Left ventricle myocardium inferior (tissue), 1 donor: ENCODE measurements at places on chromosomes 2 and 18.
A peak's percentile ranks its signal among the peaks of the same experiment; 100 is the strongest.

DNA sequence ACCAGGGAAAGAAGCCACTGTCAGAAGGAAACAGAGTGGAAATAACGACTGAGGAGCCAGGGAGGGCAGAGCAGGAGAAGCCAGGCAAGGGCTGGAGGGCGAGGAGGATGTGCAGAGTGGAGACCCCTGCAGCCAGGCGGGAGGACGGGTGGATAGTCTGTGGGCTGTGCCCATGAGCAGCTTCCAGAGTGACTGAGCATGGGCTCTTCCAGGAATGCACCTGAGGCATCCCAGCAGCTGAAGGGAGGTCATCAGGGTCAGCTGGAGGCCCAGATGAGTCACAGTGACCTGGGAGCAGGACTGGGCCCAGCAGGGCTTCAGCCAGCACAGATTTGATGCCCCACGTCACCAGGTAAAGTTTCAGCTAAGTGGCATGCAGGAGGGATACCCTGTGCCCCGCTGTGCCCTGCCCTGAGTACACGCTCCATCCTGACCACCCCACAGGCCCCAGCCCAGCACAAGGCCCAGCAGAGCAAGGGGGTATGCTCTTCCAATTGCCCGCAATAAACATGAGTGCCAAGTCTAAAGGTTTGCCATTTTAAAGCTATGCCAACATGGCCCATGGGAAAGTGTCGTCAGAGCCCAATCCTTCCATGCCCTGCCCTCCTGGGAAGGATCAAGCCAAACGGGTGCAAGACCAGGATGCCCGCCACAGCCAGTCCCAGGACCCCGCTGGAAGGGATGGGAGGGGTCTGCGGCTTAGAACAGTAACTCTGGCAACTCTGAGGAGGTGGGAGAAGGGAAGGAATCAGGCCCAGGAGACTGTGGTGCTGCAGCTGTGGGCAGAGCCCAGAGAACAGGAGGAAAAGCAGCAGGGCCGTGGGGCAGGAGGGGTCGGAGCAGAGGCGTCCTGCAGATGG, 85.7 kb downstream of the SEPTIN10 start:
- H3K4me3 ChIP-seq: no peak overlapping the region
- H3K27me3 ChIP-seq: peaks cover 9% of the 10 kb centered on the region
- H3K4me1 ChIP-seq: peaks cover 22% of the 10 kb centered on the region

DNA sequence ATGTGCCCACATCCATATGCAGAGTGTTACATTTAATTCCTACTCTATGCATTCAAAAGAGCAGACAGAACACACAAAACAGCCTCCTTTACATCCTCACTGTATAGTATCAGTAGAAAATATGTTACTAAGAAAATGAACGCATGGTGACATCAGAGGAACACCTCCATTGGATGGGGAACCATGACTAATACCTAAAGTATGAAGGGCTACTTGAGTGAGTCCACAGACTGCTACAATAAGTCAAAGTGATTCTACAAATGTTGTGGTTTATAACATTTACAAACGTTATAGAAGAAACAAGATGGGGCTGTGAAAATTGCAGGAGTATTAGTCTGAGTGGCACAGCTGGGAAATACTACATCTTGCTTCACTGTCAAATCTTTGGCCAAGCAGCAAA, 1830.9 kb upstream of the PIK3C3 start:
- no peak overlapping the region for H3K4me3 ChIP-seq
- H3K4me1 ChIP-seq: no peaks in the 10 kb centered on the region
- DNase-seq: no peak
- H3K27me3 ChIP-seq: no peaks in the 10 kb centered on the region

- H3K4me1 ChIP-seq: peaks cover 38% of the 10 kb centered on the region
- no peaks in the 10 kb centered on the region for H3K36me3 ChIP-seq
- DNase-seq: no peak
- no peaks in the 10 kb centered on the region for H3K27me3 ChIP-seq
- no peak overlapping the region for H3K4me3 ChIP-seq
- H3K27ac ChIP-seq: peak overlapping the region; percentile 27
Observed at GRCh38 chr18:35455926-35456763, 41.6 kb downstream of the INO80C start.

DNA sequence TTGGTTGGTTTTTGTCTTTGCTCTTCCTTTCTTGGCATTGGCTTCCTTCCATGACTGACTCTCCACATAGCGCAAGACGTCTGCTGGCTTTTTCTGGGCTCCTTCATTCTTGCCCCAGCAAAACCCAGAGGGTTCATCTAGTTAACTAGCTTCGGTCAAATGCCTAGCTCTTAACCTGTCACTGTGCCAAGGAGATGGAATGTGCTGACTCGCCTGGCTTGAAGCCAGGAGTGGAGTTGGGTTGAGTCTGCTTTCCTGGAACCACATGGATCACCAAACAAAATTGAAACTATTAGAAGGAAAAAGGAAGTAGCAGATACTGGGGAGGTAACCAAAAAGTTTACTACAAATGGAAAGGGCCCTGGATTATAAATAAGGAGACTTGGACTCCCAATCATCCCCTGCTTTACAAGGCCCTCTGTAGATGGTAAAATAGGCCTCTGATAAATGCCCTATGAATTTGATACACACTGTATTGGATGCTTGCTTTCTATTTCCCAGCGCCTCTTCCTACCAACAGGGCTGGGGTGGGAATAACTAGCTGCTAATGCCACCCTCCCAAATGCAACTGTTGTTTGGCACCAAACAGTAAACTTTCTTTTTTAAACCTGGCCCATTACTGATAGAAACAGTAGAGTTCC, 11.3 kb downstream of the MALT1 start:
- H3K27me3 ChIP-seq: no peaks in the 10 kb centered on the region
- H3K27ac ChIP-seq: peak overlapping the region; percentile 11
- peak; percentile 57 for DNase-seq
- H3K4me3 ChIP-seq: no peak overlapping the region
- peaks cover 17% of the 10 kb centered on the region for H3K4me1 ChIP-seq
- H3K36me3 ChIP-seq: peaks cover 35% of the 10 kb centered on the region

GRCh38 chr2:102971701-102972100, 209.9 kb downstream of the TMEM182 start:
- H3K4me3 ChIP-seq: no peak overlapping the region
- H3K4me1 ChIP-seq: peaks cover 2% of the 10 kb centered on the region
- no peak overlapping the region for H3K27ac ChIP-seq
- no peaks in the 10 kb centered on the region for H3K27me3 ChIP-seq
- DNase-seq: no peak

DNA sequence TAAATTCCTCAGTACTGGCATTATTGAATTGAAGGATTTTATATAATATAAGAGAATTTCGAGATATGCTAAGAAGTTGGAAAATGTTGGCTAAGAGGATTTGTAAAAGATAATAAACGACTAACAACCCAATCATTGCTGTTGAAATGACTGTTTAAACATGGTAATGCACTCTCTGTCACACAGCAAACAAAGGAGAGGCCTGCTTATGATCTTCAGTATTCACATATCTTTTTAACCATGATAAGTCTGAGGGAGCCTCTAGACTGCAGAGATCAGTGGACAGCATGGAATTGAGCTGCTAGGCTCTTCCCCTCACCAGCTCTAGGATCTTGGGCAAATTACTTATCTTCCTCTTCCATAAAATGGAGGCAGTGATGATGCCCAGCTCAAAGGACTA, 2.7 kb downstream of the KCTD18 start:
- peaks cover 20% of the 10 kb centered on the region for H3K4me1 ChIP-seq
- H3K27ac ChIP-seq: no peak overlapping the region
- no peak for DNase-seq
- peaks cover 28% of the 10 kb centered on the region for H3K36me3 ChIP-seq

DNA sequence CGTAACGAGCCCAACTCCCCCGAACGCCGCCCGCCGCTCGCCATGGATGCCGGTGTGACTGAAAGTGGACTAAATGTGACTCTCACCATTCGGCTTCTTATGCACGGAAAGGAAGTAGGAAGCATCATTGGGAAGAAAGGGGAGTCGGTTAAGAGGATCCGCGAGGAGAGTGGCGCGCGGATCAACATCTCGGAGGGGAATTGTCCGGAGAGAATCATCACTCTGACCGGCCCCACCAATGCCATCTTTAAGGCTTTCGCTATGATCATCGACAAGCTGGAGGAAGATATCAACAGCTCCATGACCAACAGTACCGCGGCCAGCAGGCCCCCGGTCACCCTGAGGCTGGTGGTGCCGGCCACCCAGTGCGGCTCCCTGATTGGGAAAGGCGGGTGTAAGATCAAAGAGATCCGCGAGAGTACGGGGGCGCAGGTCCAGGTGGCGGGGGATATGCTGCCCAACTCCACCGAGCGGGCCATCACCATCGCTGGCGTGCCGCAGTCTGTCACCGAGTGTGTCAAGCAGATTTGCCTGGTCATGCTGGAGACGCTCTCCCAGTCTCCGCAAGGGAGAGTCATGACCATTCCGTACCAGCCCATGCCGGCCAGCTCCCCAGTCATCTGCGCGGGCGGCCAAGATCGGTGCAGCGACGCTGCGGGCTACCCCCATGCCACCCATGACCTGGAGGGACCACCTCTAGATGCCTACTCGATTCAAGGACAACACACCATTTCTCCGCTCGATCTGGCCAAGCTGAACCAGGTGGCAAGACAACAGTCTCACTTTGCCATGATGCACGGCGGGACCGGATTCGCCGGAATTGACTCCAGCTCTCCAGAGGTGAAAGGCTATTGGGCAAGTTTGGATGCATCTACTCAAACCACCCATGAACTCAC, 673 bp downstream of the PCBP1 start:
- H3K27me3 ChIP-seq: no peaks in the 10 kb centered on the region
- peak; percentile 36 for DNase-seq
- H3K36me3 ChIP-seq: peaks cover 33% of the 10 kb centered on the region
- H3K4me1 ChIP-seq: peaks cover 66% of the 10 kb centered on the region
- H3K27ac ChIP-seq: peak overlapping the region; percentile 100

DNA sequence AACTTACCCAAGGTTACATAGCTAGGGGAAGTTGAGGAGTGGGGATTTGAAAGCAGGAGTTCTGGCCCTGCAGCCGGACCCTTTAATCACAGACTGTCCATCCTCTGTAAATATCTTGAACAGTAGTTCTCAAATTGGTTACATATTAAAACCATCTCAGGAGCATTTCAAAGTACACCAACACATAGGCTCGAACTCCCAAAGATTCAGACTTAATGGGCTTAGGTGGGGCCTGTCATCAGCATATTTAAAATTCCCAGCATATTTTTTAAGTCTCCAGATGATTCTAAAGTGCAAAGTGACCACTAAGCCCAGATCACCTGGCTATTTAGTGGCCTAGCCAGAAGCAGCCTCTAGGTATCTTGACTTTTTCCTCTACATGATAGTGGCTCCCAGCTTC, 192.2 kb downstream of the ZNF385B start:
- H3K4me1 ChIP-seq: no peaks in the 10 kb centered on the region
- no peaks in the 10 kb centered on the region for H3K27me3 ChIP-seq
- H3K36me3 ChIP-seq: no peaks in the 10 kb centered on the region
- DNase-seq: no peak
- no peak overlapping the region for H3K27ac ChIP-seq

- no peak overlapping the region for H3K4me3 ChIP-seq
- H3K27me3 ChIP-seq: no peaks in the 10 kb centered on the region
- H3K4me1 ChIP-seq: no peaks in the 10 kb centered on the region
- H3K36me3 ChIP-seq: no peaks in the 10 kb centered on the region
- no peak for DNase-seq
- H3K27ac ChIP-seq: no peak overlapping the region
Observed at GRCh38 chr18:3511980-3512379, 62.0 kb downstream of the TGIF1 start.

DNA sequence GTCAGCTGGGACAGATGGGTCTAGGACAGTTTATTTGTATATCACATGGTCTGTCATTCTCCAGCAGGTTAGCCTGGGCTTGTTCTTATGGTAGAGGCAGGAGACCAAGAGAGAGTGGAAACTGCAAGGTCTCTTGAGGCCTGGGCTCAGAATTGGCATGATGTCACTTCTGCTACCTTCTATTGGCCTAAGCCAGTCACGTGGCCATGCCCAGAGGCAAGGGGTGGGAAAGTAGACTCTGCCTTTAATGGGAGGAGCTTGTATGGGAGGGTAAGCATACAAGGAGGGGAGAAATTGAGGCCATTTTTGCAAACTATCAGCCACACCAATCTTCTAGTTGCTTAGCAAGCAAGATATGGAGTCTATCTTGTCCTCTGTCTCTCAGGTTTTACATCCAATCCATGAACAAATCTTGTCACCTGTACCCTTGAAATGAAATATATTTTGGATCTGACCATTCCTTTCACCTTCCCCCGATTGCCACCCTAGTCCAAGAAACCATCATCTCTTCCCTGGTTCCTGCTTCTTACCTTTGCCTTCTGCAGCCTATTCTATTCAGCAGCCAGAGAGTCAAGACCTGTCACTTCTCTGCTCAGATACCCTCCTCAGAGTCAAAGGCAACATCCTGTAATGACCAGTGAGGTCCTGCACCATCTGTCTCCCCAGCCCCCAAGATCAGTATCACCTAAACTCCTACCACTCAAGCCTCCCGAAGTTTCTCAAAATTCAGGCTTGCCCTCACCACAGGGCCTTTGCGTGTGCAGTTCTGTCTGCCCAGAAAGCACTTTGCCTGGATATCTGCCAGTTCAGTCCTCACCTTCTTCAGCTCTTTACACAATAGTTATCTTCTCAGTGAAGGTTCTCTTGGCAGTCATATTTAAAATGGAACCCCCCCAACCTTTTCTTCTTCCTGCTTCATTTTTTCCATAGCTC, 240.0 kb downstream of the LOXHD1 start:
- no peaks in the 10 kb centered on the region for H3K27me3 ChIP-seq
- no peaks in the 10 kb centered on the region for H3K36me3 ChIP-seq
- H3K4me3 ChIP-seq: no peak overlapping the region

GRCh38 chr2:227198866-227199265, 34.4 kb downstream of the COL4A3 start:
- no peaks in the 10 kb centered on the region for H3K36me3 ChIP-seq
- no peaks in the 10 kb centered on the region for H3K27me3 ChIP-seq
- H3K27ac ChIP-seq: no peak overlapping the region
- H3K4me3 ChIP-seq: no peak overlapping the region
- H3K4me1 ChIP-seq: no peaks in the 10 kb centered on the region

GRCh38 chr2:31935370-31935769, 75.4 kb downstream of the MEMO1 start:
- no peak for DNase-seq
- H3K27me3 ChIP-seq: no peaks in the 10 kb centered on the region
- H3K4me1 ChIP-seq: peaks cover 11% of the 10 kb centered on the region
- no peak overlapping the region for H3K27ac ChIP-seq

GRCh38 chr2:219902891-219903552, 275.6 kb downstream of the SLC4A3 start:
- peaks cover 6% of the 10 kb centered on the region for H3K27me3 ChIP-seq
- no peak overlapping the region for H3K27ac ChIP-seq
- H3K36me3 ChIP-seq: no peaks in the 10 kb centered on the region
- no peak overlapping the region for H3K4me3 ChIP-seq
- no peak for DNase-seq

DNA sequence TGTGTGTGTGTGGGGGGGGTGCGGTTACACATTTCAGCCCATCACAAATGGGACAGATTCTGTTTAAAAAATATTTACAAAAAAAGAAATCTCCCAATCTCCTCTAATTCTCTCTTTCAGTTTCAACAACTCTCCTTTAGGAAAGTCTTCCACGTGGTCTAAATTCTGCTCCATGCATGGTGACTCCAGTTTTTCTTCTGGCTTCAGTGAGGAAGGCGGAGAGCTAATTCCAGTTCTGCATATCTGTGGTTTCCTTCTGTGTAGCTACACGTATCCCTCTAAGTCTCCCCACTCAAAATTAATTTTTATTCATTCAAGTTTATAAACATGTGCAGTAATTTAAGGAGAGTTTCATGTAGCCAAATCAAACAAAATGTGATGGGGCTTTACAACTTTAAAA, 111.6 kb downstream of the SLC4A3 start:
- H3K27me3 ChIP-seq: no peaks in the 10 kb centered on the region
- peaks cover 16% of the 10 kb centered on the region for H3K4me1 ChIP-seq
- H3K4me3 ChIP-seq: no peak overlapping the region
- H3K36me3 ChIP-seq: no peaks in the 10 kb centered on the region
- no peak overlapping the region for H3K27ac ChIP-seq
